HFFc6 (cell line): ENCODE measurements at places on chromosomes 1 and 21.

DNA sequence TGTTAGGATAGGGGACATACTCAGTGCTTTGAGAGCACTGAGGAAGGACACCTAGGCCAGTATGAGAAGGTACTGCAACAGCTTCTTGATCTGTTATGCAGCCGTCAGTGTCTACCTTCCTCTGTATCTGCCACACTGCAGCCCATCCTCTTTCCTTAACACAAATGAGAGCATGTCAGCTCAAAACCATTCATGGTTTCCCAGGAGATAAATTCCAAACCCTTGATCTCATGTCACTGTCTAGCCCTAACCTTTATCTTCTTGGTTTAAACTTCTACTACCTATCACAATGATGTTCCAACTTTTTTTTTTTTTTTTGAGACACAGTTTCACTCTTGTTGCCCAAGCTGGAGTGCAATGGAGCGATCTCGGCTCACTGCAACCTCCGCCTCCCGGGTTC, 1.4 kb downstream of the ZMYND12 start:
- DNase-seq = no peak

DNA sequence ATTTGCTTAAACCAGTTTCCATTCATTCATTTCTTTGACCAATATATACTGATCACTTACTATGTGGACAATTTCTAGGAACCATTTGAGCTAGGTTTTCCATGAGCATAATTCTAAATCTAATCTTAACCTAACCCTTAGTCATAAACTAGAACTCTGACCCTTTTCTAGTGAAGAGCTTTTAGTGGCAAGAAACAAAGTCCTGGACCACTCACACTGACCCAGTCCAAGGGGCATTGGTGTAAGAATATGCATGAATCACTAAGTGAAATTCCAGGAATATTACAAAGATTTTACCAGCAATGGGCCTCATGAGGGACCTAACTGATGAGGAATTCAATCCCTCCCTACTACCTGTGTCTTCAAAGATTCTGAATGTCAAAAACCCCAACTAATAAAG, 40.6 kb upstream of the SLC2A1 start:
- peak; percentile 2 for DNase-seq

DNA sequence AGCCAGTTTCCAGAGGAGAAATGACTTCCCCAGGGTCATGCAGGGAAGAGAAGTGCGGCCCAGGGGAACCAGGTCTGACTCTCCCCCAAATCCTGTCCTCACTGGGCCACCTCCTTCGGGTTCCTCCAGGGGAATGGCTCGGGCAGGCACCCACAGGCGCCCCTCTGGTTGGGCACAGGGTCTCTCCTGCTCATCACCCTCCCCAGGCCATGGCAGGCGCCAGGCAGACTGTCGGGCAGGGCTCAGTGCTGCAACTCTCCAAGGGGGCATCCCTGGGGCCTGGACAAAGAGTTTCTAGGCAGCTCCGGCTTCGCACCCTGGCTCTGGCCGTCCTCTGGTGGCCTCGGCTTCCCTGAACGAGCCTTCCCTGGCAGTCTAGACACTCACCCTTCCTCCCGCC, 75.6 kb downstream of the MEGF6 start:
- no peak for DNase-seq

- DNase-seq = no peak
These were observed 1101.8 kb upstream of the B3GALT2 start for GRCh38 chr1:194288238-194288637.
